ENCODE measurements at places on chromosomes 1 and 21.

DNA sequence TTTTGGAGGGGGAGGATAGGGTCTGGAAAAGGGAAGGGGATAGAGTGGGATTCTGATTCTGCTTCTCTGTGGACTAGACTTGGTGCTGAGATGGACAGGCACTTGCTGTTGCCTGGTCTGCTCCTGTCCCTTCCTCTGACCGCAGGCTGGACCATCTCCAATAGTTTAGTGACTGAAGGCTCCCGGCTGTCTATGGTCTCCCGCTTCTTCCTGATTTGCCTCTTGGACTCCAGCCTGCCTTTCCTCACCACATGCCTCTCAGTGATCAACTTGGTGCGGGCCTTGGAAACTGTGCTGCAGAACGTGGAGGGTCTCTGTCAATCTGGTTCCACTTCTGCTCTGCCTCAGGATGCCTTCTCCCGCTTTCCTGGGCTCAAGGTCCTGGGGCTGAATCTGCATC is 6.3 kb upstream of the ZSCAN20 start:
- DNase-seq: no peak

DNA sequence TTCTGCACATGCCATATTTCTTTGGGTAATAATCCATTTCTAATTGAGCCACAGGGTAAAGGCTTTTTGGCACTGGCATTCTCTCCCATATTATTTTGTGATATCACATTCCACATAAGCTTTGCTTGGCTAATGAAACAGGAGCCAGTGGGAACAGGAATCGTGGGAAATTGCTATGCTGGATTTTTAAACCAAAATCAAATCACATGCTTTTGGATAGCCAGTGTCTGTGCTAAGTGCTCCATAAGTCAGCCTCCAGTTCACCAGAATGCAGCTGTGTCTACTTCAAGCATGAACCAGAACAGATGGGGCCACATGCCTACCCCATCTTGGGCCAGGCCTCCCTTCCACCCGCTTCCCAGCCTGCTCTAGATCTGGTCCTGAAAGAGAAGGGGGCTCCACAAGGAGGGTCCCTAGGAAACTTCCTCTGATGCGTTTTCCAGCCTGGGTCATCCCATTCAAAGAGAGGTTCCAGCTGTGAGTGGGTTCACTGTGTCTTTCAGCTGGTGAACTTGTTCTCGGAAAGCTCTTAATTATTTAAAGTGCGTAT is 131.2 kb upstream of the COA6 start:
- no peak for DNase-seq

- DNase-seq: no peak
These were observed 17.8 kb downstream of the HLCS start for GRCh38 chr21:36948686-36949085.

DNA sequence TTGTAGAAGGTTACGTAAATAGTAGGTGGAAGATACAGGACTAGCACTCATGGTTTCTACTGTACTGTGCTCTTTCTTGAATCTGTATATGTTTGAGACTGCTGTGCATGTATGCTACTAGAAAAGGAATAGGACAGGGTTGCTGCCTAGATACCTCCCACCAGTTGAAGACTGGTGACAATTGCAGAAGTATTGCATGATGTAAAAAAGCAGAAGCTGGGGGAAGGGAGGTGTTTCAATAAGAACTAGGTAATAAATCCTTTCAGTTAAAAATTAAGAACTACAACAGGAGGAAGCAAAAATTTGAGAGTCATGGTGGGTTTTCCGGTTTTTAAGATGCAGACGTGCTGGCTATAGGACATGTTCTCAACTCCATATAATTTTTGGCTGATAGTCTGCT is 88.1 kb downstream of the CCDC30 start:
- no peak for DNase-seq

GRCh38 chr1:22557341-22557950 is 5.8 kb upstream of the EPHA8 start:
- no peak for DNase-seq

DNA sequence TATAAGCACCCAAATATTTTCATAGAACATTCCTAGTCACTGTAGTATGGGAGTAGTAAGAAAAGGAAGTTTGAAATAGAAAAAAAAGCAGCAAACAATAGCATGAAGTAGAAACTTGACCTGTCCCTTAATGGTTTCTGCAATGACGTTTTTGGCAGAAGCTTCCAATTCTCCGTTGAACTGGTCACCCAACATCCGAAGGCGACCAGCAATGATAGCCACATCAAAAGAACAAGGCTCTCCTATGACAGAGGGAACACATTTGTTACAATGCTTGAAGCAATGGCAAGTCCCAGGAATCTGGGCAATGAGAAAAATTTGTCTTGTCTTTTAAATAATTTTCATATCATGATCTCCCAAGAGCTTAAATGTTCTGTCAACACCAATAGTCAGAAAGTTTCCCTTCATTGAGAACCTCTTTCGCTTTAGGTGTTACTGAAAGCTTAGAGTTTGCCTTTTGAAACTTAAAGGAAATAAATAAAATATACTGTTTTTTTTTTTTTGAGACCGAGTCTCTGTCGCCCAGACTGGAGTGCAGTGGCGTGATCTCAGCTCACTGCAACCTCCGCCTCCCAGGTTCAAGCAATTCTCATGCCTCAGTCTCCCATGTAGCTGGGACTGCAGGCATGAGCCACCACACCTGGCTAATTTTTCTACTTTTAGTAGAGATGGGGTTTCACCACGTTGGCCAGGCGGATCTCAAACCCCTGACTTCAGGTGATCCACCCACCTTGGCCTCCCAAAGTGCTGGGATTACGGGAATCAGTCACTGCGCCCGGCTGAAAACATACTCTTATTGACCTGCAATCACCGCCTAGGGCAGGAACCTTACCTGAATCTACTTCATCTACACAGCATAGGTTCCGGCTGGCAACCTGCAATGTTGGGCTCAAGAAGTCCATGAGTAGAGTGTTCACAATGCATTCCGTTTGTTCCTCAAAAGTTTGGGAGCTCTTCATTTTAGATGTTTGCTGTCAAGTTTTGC is 672 bp downstream of the BCL2L15 start:
- DNase-seq: no peak

GRCh38 chr1:205287767-205288559 is 33.6 kb downstream of the NUAK2 start:
- DNase-seq: no peak

DNA sequence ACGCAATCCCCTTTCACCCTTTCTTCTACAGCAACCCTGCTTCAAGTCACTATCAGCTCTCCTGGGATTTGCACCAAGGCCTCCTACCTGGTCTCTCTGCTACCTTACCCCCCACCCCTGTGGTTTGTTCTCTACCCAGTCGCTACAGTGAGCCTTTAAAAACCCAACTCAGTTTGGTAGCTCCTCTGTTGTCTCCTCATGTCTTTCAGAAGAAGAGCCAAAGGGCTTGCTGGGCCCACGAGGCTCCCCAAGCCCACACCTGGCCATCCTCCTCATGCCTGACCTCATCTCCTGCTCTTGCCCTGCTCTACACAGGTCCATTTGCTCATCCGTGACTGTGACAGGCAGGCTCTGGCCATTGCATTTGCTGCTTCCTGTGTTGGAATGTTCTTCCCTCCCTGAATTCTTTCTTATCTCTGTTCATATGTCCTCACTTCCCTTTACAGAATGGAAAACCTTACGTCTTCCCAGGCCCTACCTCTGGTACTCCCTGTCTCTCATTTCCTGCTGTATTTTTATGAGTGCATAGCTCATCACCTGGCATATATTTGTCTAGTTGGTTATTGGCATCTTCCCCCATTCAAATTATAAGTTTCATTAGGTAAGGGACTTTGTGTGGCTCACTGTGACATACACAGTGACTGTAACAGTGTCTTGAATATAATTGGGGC is 3.3 kb downstream of the RGS16 start:
- no peak for DNase-seq

DNA sequence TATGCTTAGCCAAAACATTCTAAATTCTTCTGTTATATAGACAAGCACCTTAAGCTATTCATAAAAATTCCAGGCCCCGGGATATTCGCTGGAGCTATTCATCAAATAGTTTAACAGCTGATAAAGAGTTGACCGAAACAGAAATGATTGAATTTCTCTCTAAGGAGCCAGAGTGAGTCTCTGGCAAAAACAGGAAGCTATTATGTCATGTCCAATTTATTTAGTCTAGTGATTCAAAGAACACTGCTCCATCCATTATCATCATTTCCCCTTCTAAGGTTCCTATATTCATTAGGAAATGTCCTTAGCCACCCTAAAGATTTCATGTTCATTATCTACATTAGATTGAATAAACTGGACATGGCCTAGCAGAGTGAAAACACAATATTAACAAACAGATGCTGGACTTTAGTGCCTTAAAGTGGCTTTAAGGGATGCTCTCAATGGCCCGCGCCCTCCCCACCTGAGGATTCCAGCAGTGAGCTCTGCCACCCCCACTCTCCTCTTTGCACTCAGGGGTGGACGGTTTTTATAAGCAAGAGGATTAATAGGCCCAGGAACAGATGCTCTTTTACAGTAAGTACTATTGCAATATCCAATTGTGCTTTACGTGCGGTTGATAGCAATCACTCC is 122.1 kb upstream of the RGS1 start:
- no peak for DNase-seq

GRCh38 chr1:223046011-223046410 is 97.0 kb downstream of the TLR5 start:
- DNase-seq: no peak

DNA sequence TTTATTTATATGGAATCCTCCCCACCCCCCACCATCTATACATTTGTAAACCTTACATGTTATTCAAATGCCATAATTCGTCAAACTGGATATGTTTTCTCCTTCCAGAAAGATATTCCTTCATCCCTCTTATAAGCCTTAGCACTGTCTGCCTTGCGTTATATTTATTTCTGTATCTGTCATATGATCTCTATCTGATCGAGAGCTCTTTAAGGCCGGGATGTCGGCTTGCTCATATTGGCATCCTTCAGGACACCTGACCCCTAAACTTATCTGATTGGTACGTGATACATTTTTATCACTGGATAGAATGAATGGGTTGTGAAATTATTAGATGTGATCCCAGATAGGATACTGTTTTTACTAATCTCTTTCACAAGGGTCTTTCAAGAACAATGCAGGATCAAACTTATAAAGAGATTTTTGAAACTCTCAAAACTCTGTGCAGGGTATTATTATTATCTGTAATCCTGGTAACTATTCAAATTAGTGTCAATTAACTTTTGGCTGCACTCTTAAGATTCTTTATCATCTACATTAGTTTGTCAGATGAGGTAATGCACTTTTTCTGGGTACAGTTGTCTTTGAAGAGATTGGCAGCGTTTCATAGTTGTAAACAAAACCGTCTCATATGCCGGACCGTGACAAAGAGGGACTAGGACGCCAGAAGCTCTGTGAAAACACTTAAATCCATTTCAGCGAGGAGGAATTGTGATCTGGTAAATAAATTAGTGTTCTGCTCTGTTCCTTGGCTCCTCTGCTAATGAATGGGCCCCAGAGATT is 152.0 kb downstream of the KIF26B start:
- DNase-seq: no peak

DNA sequence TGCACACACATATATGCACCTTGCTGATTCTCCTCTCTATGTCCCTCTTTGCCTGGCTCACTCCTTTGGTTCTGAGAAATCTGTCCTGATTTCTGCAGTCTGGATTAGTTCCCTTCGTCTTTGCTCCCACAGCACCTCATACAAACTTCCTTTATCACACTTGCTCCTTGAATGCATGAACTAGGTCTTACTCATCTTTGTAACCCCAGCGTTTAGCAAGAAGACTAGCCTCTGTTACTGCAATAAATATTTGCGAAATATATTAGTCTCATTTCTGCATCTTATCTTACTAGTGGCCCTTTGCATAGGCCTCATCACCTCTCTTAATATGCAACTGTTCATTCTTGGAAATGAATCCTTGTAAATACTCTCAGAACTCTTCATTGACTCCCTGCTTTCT is 11.4 kb downstream of the SMYD2 start:
- no peak for DNase-seq

- DNase-seq: no peak
These were observed 47.8 kb upstream of the ECE1 start for GRCh38 chr1:21337928-21338572.

Data from HCT116 (cell line).